Activated gamma-delta T cell (primary cell): ENCODE measurements at places on chromosomes 12 and 14.

DNA sequence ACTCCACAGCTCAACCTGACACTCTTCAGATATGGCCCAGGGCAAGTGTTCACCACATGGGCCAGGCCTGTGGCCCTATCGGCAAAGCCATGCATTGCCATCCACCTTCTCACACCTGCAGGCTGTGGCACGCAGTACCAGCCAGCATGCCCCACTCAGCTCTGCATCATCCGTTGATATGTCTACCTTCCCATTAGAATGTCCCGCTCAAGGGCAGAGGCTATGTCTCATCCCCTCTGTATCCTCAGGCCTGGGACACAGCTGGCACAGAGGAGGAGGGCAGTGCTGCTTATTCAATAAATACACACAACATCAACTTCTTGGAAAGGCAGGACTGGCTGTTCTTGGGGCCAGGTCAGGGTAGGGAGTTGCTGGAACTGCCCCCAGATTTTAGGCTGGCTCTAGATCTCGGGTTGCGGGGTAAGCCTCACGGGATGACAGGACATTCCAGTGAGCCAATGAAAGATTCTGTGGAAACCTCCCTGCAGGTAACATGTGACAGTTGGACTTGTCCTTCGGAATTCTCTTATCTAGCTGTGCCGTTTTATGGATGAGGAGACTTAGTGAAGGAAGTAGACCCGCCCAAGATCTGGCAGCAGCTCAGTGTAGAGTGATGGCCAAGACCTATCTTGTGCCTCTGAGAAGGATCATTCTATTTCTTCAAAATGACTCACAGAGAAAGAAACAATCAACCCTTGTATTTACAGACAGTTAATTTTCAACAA, 25.6 kb downstream of the SYNE3 start:
- no peak for DNase-seq

DNA sequence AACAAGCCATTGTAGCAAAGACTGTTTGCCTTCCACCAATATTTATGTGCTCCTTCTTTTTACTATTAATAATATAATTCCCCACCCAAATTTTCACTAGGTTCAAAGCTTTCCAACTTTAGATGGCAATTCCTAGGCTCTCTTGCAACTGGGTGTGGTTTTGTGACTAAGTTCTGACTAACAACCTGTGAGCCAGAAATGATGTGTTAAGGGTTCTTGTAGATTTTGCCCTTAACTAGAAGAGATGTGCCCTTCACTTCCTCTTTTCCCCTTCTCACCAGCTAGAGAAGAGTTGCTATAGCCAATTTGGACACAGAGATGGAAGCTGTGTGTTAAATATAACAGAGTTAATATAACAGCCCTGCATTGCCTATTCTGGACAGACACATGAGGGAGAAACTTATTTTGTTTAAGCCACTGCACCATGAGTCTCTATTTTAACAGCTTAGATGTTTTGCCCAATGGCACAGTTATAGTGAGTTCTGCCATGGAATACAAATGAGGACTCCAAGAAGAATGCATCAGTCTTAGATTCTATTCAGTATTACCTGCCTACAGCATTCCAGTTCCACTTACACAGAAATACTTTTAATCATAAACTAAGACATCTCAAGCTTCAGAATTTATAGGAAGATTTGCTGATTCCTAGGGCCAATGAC, 216.2 kb downstream of the DUSP6 start:
- no peak for DNase-seq

GRCh38 chr12:98002887-98003493, 512.4 kb upstream of the TMPO start:
- no peak for DNase-seq

- DNase-seq: no peak
Measured at GRCh38 chr12:117842220-117842619, 126.6 kb downstream of the KSR2 start.

- DNase-seq: no peak
Measured at GRCh38 chr12:127583041-127583440, 683.9 kb upstream of the TMEM132C start.

DNA sequence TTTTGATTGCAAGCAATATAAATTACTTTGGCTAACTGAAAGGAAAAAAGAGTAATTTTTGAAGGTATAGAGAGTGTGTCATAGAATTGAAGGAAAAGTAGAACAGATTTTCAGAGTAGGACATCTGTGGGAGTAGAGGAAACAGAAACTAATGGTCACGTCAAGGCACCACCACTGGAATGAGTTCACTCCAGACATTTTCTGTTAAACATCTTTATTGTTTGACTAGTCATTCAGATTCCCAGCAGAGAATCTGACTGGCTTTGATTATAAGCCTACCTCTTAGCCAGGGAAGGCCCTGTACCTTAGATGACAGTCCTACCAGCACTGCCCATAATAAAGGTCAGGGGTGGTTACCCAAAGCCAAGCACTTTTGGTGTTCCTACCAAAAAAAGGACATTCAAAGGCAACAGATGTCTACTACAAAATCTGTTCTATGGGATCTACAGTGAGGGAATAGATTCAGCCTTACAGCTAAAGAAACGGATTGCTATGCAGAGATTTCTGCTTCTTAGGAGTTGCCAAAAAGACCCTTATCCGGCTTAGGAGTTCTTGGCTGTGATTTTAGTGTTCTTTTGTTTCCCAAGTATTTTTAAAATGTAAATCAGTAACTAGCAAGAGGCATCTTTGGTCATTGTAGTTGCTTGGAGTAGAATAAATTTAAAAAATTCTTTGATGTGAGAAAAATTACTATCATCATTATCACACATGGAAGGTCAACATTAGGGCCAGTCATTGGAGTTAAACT, 410.8 kb downstream of the RAD51B start:
- no peak for DNase-seq

GRCh38 chr12:12265571-12266388, 1.1 kb downstream of the LRP6 start:
- no peak for DNase-seq

DNA sequence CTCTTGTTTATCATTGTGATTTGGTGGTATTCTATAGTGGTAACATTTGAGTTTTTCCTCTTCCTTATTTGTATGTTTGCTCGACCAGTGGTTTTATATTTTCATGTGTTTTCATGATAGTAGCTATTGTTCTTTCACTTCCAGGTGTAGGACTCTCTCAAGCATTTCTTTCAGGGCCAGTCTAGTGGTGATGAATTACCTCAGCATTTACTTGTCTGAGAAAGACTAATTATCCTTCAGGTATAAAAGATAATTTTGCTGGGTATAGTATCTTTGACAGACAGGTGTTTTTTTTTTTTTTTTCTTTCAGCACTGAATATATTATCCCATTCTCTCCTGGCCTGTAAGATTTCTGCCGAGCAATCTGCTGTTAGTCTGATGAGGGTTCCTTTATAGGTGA, 35.0 kb upstream of the CCND2 start:
- no peak for DNase-seq
